ENCODE measurements at places on chromosomes 4 and X.
A peak's percentile ranks its signal among the peaks of the same experiment; 100 is the strongest.

DNA sequence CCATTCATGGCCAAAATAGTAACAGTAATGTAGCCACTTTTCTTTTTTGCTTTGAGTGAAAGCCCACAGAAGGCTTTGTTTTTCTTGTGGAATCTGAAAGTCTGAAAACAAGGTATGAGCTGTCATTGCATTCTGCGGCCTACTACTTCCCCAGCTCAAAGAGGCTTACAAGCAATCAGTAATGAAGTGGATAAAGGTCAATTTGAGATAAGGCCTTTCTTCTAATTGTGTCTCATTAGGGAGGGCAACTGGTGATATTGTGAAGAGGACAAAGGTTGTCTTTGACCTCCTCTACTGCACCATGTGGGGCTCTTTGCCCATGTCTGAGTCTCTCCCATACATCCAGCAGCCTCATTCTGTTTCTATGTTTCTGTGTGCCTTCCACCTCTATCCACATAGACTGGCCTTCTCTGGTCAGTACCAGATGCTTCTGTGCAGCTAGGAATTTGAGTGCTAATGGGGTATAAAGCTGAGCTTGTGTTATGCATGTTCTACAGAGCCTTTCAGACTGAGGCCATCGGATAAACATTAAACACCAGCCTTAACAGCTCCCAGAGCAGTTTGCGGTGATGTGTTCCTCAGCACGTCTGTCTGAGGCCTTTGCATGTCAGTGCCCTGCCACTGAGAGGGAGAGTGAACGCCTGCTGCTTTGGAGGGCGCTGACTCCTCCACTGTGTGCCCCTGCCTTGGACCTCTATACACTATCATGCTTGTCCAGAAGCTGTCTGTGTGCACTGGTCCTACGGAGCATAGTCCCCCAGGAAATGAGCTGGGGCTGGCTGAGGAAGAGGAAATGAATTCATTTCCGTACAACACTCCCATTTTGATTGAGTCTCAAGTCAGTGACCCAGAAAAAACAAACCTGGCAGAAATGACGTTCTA, 80.2 kb downstream of the SH2D1A start:
- no peak for DNase-seq
- no peak overlapping the region for H3K27ac ChIP-seq
- H3K36me3 ChIP-seq: no peaks in the 10 kb centered on the region
- no peak overlapping the region for H3K4me3 ChIP-seq
- H3K4me1 ChIP-seq: no peaks in the 10 kb centered on the region

- no peaks in the 10 kb centered on the region for H3K36me3 ChIP-seq
- H3K27ac ChIP-seq: no peak overlapping the region
- peak overlapping the region; percentile 50 for H3K4me3 ChIP-seq
- H3K27me3 ChIP-seq: no peaks in the 10 kb centered on the region
- DNase-seq: peak; percentile 32
- H3K4me1 ChIP-seq: no peaks in the 10 kb centered on the region
Measured at GRCh38 chrX:151973851-151974335, 583 bp downstream of the GABRE start.

GRCh38 chr4:1939664-1940509, 68.7 kb downstream of the NSD2 start:
- DNase-seq: no peak
- H3K36me3 ChIP-seq: no peaks in the 10 kb centered on the region
- H3K4me3 ChIP-seq: no peak overlapping the region
- no peaks in the 10 kb centered on the region for H3K4me1 ChIP-seq
- H3K27ac ChIP-seq: no peak overlapping the region
- H3K27me3 ChIP-seq: no peaks in the 10 kb centered on the region

GRCh38 chrX:68940601-68941000, 111.8 kb downstream of the EFNB1 start:
- DNase-seq: peak; percentile 15
- no peak overlapping the region for H3K27ac ChIP-seq
- no peak overlapping the region for H3K4me3 ChIP-seq
- no peaks in the 10 kb centered on the region for H3K36me3 ChIP-seq

GRCh38 chr4:84495118-84495793, 3.8 kb downstream of the NKX6-1 start:
- no peak overlapping the region for H3K4me3 ChIP-seq
- no peaks in the 10 kb centered on the region for H3K36me3 ChIP-seq
- no peak overlapping the region for H3K27ac ChIP-seq
- no peak for DNase-seq
- H3K4me1 ChIP-seq: peaks cover 20% of the 10 kb centered on the region
- peaks cover 100% of the 10 kb centered on the region for H3K27me3 ChIP-seq

- no peaks in the 10 kb centered on the region for H3K36me3 ChIP-seq
- no peak for DNase-seq
- H3K4me1 ChIP-seq: no peaks in the 10 kb centered on the region
- no peak overlapping the region for H3K27ac ChIP-seq
- H3K4me3 ChIP-seq: no peak overlapping the region
- no peaks in the 10 kb centered on the region for H3K27me3 ChIP-seq
Measured at GRCh38 chrX:9844936-9845577, 58.8 kb downstream of the SHROOM2 start.

DNA sequence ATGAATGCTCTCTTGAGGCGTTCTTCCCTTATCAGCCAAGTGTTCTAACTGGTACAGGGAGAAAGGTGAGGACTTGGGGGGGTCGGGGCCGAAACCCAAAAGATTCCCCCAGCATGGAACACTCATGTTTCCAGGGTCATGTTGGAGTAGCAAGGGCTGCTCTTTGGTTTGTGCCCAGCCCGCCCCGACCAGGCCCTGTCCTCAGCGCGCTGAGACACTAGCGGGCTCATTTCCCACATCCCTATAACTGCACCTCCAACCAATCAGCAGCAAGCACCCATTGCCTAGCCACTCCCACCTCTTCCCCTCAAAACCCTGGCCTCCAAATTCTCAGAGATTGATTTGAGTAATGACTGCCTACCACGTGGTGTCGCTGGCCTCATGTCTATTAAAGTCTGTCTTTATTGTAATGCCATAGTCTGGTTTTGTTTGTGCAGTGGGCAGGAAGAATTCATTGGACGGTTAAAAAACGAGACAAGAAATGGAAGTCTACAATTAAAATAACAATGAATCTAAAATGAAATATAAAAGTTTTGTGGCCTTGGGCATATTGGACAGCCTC, 1928.4 kb downstream of the STIM2 start:
- H3K27me3 ChIP-seq: no peaks in the 10 kb centered on the region
- no peak overlapping the region for H3K27ac ChIP-seq
- H3K4me1 ChIP-seq: no peaks in the 10 kb centered on the region
- DNase-seq: no peak

DNA sequence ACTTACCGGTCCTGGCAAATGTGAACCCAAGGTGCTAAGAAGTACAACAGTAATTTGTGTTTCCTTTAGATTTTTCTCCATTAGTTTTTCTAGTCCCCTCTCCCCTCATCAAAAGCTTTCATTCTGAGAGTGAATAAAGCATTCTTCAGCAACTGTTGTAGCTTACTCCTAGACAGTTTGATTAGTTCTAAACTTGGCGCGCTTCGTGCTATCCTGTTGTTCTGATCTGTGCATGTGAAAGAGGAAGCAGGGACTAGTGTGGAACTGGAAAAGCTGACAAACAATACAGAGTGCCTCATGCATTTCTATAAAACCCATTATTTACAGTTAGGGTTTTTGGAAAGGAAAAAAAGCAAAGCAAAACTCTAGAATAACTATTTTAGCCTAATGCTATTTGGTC, 556.9 kb upstream of the SLIT2 start:
- H3K4me1 ChIP-seq: no peaks in the 10 kb centered on the region
- H3K27me3 ChIP-seq: no peaks in the 10 kb centered on the region
- DNase-seq: no peak
- H3K27ac ChIP-seq: no peak overlapping the region
- H3K36me3 ChIP-seq: no peaks in the 10 kb centered on the region

- H3K27ac ChIP-seq: no peak overlapping the region
- no peaks in the 10 kb centered on the region for H3K4me1 ChIP-seq
- H3K36me3 ChIP-seq: no peaks in the 10 kb centered on the region
Measured at GRCh38 chr4:40986375-40986774, 228.0 kb downstream of the APBB2 start.

DNA sequence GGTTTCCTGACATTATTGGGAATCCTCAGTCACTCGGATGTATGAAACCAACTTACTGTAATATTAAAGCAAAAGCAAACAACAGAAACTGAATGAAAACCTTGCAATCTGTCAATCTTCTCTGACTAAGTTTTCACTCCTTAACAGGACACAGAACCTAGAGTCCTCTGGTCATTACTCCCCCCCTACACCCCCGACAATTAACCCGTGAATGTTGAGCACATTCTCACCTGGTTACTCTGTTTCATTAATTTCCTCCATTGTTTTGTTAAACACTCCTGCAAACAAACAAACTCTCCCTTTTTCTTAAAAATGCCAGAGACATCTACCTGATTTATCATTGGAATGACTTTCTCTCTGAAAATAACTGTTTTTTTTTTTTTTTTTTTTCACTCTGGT, 469.0 kb upstream of the PRKX start:
- no peaks in the 10 kb centered on the region for H3K36me3 ChIP-seq
- no peak for DNase-seq
- no peak overlapping the region for H3K4me3 ChIP-seq
- H3K27ac ChIP-seq: no peak overlapping the region
- H3K27me3 ChIP-seq: no peaks in the 10 kb centered on the region
- H3K4me1 ChIP-seq: no peaks in the 10 kb centered on the region

GRCh38 chr4:116755051-116755450, 330.3 kb downstream of the TRAM1L1 start:
- no peak for DNase-seq
- H3K27ac ChIP-seq: no peak overlapping the region
- H3K4me3 ChIP-seq: no peak overlapping the region
- H3K36me3 ChIP-seq: no peaks in the 10 kb centered on the region
- no peaks in the 10 kb centered on the region for H3K27me3 ChIP-seq

DNA sequence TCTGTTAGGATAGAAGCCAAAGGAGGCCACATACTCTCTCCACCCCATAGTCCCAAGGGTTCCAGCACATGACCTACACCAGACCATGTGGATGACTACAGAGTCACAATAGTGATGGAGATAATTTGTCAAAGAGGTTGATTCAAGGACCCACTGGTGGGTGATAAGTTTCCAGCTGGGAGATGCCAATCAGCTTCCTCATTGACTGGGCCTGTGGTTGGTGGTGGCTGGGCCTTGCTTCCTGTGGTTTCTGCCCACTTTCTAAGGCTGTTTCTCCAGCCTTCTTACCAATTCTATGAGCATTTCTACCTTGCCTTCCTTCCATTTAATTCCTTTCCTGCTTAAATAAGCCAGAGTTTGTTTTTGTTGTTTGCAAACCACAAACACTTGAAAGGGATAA, 95.5 kb upstream of the CPEB2 start:
- H3K27ac ChIP-seq: no peak overlapping the region
- H3K36me3 ChIP-seq: no peaks in the 10 kb centered on the region
- no peaks in the 10 kb centered on the region for H3K4me1 ChIP-seq
- no peaks in the 10 kb centered on the region for H3K27me3 ChIP-seq
- no peak overlapping the region for H3K4me3 ChIP-seq

DNA sequence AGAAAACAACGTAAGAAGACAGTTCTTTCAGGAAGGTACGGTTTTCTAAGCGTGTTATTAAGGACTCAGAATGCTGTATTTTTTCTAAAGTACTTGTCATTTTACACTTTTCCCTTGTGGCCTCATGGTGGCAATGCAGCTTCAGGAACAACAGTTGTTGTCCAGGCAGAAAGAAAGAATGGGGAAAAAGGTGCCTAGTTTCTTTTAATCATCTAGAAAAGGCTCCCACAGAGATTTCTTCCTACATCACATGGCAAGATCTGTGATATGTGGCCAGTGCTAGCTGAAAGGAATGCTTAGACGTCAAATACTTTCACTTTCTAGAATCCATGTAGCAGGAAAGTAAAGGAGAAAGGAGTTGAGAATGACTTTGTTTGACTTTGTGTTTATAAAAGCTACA, 49.0 kb upstream of the TRAM1L1 start:
- H3K27ac ChIP-seq: no peak overlapping the region

GRCh38 chr4:156193106-156193505, 239.4 kb upstream of the CTSO start:
- no peak overlapping the region for H3K4me3 ChIP-seq
- H3K27ac ChIP-seq: no peak overlapping the region
- H3K4me1 ChIP-seq: no peaks in the 10 kb centered on the region
- DNase-seq: no peak

- H3K27ac ChIP-seq: no peak overlapping the region
- no peak for DNase-seq
- no peaks in the 10 kb centered on the region for H3K36me3 ChIP-seq
- no peaks in the 10 kb centered on the region for H3K4me1 ChIP-seq
- H3K4me3 ChIP-seq: no peak overlapping the region
- H3K27me3 ChIP-seq: peaks cover 16% of the 10 kb centered on the region
Measured at GRCh38 chr4:6225469-6225868, 25.1 kb upstream of the JAKMIP1 start.

DNA sequence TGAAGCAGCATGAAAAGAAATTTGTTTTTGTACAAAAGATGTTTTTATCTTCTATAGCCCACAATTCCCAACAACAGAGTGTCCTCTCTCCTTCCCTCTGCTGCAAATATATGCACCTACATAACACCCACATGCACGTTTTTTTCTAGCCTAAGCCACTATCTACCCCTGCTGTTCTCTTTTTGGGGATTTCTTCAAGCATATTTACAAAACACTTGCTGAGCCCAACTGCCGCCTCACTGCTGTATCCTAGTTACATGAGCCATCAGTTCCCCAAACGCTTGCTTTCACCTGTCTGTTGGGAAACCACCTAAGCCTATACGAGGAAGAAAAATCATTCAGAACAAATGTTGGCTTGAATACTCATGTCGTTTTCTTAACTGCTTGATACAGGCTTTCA, 127.2 kb downstream of the CHRNA9 start:
- no peak overlapping the region for H3K27ac ChIP-seq
- H3K27me3 ChIP-seq: no peaks in the 10 kb centered on the region
- DNase-seq: no peak
- H3K4me1 ChIP-seq: no peaks in the 10 kb centered on the region

GRCh38 chrX:118727686-118728339, 407 bp downstream of the IL13RA1 start:
- H3K4me3 ChIP-seq: peak overlapping the region; percentile 56
- H3K36me3 ChIP-seq: no peaks in the 10 kb centered on the region
- no peaks in the 10 kb centered on the region for H3K27me3 ChIP-seq

DNA sequence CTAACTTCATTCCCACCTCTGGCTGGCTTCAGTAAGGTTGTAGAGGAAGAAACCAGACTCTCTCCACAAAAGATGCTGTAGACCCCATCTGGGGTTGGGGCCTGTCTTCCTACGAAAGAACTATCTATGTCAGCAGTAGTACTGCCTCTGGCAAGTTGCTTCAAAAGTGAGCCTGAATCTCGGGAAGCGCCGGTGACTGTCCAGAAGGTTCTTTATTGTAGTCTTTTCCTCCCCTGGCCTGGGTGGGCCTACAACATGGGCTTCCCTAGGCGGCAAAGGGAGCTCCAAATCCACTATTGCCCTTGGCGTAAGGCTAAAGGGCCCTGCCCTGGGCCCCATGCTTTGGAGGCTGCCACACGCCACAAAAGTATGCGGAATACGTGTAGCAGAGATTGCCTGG, 38.6 kb upstream of the NYX start:
- peaks cover 5% of the 10 kb centered on the region for H3K27me3 ChIP-seq
- no peak for DNase-seq

- no peak for DNase-seq
- H3K27ac ChIP-seq: no peak overlapping the region
- H3K27me3 ChIP-seq: no peaks in the 10 kb centered on the region
- H3K4me3 ChIP-seq: no peak overlapping the region
- H3K4me1 ChIP-seq: no peaks in the 10 kb centered on the region
- H3K36me3 ChIP-seq: no peaks in the 10 kb centered on the region
Measured at GRCh38 chr4:146108756-146109155, 66.8 kb upstream of the LSM6 start.

All from colonic mucosa (tissue), 4 donors.